NCI-H1092 (cell line): ENCODE measurements at places on chromosomes 3 and 15.

DNA sequence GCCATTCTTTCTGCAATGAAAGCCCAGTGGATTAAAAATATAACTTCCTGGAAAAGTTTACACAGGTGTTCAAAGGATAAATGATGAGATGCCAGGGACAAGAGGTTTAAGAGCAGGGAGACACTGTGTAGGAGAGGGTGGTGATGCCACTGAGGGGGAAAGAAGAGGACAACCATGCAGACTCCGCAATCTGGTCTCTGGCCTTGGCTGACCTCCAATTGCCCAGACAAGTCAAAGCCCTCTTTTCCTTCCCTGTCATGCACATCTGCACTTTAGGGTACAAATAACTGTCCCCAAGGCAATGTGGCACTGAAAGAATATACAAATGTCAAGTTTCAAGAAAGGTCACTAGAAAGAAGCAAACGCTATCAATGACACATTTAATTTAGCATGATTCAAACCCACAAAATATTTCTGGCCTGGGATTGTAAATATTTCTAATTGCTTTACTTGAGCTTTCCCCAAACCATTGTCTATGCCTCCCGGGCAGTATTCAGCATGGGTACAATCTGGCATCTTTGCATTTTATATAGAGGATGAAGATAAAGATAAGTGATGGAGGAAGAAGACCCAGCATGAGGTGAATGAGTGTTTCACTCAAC is 319.4 kb downstream of the PLCL2 start:
- DNase-seq = no peak

- no peak for DNase-seq
These were observed 66.6 kb downstream of the PROS1 start for GRCh38 chr3:93907132-93907531.

GRCh38 chr3:27194861-27195483 is 174.2 kb downstream of the NEK10 start:
- DNase-seq = no peak

DNA sequence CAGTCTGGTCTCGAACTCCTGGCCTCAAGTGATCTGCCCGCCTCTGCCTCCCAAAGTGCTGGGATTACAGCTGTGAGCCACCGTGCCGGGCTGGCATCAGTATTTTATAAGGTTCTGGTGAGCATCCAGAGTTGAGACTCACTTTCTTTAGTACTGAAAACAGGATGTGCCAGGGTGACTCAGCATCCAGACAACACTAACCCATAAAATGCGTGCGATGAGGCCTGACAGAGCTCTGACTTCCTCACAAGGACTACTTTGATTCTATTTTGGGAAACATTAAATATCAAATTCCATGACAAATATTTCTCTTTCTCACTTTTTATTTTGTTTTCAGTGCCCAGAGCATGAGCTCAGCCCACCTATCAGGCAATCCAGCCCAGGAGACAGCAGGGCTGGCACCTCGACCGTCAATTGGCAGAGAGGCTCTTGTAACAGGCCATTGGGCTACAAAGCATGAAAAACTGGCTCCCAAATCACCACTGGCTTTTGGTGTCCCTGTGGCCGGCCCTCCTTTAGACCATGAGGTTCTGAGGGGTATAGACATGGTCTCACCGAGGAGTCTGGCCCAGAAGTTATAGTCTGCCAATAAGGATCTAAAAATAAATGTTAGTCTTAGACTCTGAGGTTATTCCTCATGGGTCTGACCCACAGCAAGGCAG is 75.0 kb downstream of the FEM1B start:
- no peak for DNase-seq

- peak; percentile 46 for DNase-seq
These were observed 392.0 kb upstream of the RORA start for GRCh38 chr15:61621146-61621545.

DNA sequence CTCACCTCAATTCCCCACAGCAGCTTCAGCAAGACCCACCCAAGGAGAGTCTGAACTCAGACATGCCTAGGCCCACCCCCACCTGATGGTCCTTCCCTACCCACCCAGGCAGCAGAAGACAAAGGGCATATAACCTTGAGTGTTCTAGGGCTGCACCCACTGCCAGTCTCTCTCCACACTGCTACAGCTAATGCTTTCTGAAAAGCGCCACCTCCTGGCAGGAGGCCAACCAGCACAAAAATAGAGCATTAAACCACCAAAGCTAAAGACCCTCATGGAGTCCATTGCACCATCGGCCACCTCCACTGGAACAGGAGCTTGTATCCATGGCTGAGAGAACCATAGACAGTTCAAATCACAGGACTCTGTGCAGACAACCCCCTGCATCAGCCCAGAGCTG is 11.3 kb upstream of the RPL39L start:
- no peak for DNase-seq

DNA sequence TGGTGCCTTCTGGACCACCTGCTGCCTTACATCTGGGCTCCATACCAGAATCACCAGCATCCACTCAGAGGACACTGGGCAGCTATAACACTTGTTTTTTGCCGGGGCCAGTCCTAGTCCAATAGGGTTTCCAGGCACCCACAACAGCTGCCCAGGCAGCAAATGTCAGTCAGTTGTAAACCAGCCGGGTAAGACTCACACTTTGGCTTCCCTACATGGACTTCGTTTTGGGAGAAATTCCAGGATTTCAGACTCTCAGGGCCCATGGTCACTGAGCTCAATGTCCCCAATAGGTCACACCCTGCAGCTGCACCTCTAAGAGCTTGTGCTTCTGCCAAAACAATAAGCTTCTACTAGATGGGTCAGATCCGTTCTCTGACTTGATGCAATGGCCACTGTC is 83.8 kb downstream of the FAM174B start:
- no peak for DNase-seq

- no peak for DNase-seq
These were observed 164.5 kb downstream of the MEGF11 start for GRCh38 chr15:66089049-66089448.

DNA sequence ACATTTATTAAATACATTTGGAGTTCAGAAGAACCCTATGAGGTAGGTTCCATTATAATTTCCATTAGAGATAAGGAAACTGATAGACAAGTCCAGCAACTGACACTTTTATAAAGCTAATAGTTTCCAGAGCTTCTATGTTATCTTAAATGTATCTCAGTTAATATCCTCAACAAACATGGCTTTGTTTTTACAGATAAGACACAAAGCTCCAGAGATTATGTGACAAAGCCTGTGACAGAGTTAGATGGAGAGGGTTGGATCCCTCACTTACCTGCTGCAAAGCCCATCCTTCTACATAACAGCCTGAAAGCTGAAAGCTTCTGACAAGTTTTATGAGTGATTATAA is 473 bp upstream of the COMMD2 start:
- DNase-seq = no peak

GRCh38 chr3:46184469-46184868 is 23.6 kb downstream of the CCR1 start:
- no peak for DNase-seq

DNA sequence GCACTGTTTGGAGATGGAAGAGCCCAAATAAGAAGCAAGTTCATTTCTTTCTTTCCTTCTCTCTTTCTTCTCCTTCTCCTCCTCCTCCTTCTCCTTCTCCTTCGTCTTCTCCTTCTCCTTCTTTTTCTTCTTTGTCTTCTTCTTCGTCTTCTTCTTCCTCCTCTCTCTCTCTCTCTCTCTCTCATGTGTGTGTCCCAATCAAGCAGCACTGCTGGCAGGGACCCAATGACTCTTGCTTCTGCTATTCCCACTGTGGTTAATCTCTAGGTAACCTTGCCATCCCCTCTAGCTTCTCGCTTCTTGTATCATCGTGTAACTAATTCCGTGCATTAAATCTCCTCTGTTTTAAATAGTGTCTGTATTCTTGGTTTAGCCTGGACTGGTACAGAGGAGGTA is 26.1 kb upstream of the ZNF280D start:
- DNase-seq = no peak

DNA sequence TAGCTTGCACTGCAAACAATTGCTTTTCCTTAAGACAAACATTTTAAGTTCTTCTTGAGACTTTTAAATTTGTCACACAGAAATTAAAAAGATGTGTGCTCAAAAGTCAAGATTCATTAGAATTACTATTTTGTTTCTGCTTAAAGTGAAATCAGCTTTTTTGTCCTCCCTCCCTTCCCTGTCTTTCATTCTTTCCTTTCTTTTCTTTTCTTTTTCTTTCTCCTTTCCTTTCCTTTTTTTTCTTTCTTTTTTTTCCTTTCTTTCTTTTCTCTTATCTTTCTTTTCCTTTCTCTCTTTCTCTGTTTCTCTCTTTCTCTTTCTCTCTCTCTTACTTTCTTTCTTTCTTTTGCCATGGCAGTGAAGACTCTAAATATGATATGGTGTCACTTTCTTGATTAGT is 37.8 kb downstream of the FBXL2 start:
- DNase-seq = no peak

- DNase-seq = no peak
These were observed 3.2 kb downstream of the CD276 start for GRCh38 chr15:73687351-73687750.

- DNase-seq = no peak
These were observed at the start of gene CERS3 for GRCh38 chr15:100528833-100529428. CERS3 (minus strand) TSS chr15:100528950; CDS start chr15:100501849, 27,101 bp downstream.

GRCh38 chr15:68126396-68126795 is 72.3 kb downstream of the PIAS1 start:
- DNase-seq = no peak

GRCh38 chr3:37228749-37229148 is 54.4 kb upstream of the LRRFIP2 start:
- no peak for DNase-seq

DNA sequence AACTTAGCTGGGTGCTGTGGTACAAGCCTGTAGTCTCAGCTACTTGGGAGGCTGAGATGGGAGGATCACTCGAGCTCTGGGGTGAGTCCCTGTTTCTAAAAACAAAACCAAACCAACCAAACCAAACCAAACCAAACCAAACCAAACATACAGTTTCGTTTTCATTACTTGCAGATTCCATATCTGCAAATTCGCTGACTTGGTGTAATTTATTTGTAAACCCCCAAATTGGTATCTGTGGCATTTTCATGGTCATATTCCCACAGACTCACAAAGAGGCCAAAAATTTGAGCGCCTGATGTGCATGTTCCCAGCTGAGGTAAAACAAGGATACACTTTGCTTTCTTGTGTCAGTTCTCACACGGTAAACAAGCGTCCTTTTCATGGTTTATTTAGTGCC is 1138.3 kb downstream of the ROBO1 start:
- no peak for DNase-seq

- DNase-seq = no peak
These were observed 51.6 kb downstream of the SUCLG2 start for GRCh38 chr3:67602816-67603215.

GRCh38 chr15:34725556-34725955 is 29.2 kb downstream of the GJD2 start:
- no peak for DNase-seq

DNA sequence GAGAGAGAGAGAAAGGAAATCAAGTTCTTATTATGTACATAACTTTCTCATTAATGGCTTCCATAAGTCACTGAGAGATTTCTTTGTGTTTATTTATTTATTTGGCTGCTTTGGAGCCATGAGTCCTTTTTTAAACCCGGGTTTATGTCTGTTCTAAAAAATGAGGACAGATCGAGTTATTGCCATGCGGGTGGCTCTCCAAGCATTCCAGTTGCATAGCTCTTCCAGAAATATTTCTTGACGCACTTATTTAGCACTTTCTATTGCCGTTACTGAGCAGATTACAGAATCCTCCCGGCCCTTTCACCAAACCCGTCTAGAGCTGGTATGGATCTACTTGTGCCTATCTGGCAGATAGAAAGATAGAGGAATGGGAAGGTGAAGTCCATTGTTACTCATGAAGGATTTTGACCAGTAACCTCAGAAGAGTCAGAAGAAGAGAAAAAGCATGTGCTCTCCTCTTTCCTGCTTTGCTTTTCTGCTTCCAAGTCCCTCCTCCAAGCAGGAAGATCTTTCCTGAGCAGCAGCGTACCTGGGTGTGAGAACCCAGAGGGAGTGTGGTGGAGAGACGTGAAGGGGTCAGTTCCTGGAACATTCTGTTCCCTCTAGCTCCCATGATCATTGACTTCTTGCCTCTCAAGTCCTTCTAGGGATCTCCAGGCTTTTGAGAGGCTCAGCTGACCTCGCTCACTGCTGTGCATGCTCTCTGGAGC is 112.8 kb downstream of the LPP start:
- no peak for DNase-seq

DNA sequence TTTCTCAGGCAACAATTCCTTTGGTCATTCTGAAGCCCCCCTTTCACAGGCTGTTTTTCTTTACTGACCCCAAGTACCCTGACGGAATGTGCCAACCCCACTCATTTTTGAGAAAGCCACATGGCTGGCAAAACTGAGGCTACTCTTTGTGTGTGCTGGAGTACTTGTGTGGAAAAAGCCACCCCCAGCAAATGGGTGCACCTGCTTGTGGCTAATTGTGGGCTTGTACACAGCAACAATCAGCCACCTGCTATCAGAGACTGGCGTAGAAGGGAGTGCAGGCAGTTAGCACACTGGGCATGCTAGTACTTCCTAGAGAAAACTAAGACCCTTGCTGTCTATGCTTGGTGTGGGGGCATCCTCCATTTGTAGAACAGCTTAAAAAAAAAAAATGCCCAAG is 110.1 kb upstream of the LMOD3 start:
- no peak for DNase-seq

DNA sequence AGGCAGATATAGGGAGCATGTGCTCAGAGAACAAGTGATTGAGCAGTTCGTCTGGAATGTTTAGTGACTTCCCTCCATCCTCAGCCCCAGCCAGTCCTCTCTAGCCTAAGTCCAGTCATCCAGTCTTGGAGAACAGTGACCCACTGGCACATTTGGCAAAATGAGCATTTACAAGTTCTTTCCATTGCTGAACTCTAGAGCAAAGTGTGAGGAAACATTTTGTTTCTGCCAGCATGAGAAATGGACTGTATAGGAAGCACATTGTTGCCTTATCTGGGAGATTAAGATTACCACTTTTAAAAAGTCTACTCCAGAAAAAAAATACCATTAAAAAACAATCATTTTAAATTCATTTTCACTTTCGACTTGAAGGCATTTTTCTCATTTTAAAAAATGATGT is 353.6 kb downstream of the SHQ1 start:
- no peak for DNase-seq

- no peak for DNase-seq
These were observed 495.5 kb upstream of the ROBO1 start for GRCh38 chr3:80263260-80263659.

- DNase-seq = no peak
These were observed 35.8 kb downstream of the ABHD17C start for GRCh38 chr15:80730926-80731325.

- no peak for DNase-seq
These were observed 89.6 kb downstream of the FILIP1L start for GRCh38 chr3:100024520-100025303.

DNA sequence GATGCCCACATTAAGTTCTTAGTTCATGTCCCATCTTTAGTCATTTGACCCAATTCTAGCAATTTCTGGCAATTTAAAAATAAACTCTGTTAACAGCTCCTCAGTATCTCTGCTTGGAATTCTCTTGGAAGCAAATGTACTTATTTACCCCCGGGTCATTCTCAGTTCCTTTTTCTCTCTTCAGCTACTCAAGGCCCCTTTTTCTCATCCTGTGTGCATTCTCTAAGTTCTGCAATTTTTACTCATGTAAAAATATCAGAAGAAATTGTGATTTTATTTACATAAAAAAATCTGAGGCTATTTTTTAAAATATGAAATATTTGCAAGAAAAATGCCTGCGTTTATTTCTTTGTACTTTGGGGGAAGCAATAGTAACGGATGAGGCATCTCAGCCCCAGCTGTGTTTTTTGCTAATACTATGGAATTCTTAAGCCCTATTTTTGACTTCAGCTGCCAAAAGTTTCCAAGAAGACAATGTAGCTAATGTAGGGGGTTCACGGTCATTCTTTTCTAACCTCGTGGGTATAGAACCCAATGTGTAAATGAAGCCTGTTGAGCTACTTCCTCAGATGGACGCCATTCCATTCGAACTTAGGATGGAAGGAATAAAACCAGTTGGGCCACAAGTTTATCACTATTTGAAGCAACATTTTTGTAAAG is 20.0 kb downstream of the CERS3 start:
- DNase-seq = no peak
